T-helper 2 cell (primary cell): ENCODE measurements at places on chromosomes 4 and X.

GRCh38 chrX:99798936-99799335 lies 611.1 kb downstream of the PCDH19 start:
- no peak for DNase-seq

- no peak for DNase-seq
Observed at GRCh38 chrX:3191201-3191600, 149.9 kb downstream of the ARSF start.

DNA sequence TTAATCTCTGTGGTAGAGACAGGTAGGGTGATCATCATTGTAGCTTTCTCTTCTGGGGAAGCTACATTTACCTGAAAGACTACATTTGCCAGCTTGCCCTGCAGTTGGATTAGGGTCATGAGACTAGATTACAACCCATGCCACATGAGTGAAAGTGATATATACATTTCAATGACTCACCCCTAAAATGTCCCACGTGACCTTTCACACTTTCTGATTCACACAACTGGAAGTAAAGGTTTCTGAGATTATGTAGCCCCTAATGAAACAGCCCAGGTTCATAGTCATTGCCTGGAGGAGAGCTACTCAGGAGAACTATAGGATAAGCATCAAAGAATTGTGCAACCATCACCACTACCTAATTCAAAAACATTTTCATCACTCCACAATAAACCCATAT lies 17.8 kb downstream of the PDCL2 start:
- no peak for DNase-seq

GRCh38 chrX:56994375-56995270 lies 718 bp downstream of the SPIN3 start:
- DNase-seq = no peak

DNA sequence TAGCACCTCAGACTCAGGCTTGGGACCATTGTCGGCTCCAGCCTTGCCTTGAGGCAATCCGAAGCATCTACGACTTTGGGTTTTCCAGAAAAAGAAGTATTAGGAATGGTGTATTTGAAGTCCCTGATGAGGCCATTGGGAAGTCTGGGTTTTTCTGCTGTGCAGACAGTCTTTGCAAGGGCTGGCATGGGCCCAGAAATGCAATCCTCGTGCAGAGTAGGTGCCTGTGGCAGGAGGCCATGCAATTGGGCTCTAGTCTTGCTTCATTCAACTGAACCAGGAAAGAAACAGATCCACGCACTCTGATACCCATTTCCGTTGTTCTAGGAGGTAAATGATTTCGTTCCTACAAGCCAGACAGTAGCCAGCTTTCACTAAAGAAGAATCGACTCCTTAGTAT lies 12.4 kb downstream of the ZFP92 start:
- no peak for DNase-seq

GRCh38 chrX:43958529-43958928 lies 14.7 kb downstream of the NDP start:
- DNase-seq = peak; percentile 68

GRCh38 chr4:83569987-83570386 lies 34.1 kb downstream of the GPAT3 start:
- no peak for DNase-seq

DNA sequence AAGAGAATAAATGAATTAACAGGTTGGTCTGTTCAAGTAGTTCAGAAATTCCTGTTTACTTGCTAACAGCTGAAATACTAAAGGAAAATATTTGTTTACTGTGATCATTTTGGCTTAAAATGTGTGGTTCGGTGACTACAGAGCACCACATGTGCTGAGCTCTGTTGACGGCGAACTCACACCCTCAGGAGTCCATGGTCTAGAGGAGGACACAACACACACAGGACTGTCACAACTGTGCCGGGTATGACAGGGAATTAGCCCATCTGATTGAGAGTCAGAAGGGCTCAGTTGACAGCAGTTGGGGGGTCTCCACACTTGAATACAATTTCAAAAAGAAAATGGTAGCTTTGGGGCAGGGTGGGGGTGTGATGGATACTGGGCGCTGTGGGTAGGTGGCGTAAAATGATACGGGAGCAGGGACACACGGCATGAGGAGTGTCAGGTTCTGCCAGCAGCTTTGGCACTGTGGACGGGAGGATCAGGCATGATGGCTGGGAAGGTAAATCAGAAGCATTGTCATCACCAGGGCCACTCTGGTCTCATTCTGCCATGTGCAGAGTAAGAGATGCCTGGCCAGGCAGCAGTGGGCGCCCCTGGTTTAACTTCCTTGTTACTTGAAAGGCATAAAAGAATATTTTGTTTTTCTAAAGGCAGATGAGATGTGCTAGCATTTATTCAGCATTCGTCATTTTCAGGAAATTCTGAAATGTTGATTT lies 33.3 kb downstream of the CLDN22 start:
- no peak for DNase-seq

DNA sequence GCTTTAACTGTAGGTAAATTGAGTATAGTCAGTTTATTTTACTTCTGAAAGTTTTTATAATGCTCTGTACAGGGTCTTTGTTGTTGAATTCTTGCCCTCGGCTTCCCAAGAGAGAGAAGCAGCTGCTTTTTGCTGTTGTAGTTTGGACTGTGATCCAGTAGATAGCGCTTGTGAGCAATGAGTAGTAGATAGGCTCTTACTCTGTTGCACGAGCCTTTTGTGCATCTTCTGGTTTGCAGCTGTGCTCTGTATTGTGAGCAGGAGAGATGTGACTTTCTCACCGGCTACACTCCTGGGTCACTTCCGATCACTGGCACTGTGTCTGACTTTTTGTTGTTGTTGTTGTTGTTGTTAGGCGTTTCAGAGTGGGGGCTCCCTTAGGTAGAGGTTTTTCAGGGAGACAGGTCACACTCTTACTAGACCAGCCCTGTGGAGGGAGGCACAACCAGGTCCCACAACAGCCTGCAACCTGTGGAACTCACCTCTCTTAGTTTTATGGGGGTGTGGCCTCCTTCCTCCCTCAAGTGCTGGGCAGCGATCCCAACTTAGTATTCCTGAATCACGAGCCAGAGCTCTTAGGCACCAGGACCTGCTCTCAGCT lies 822.1 kb upstream of the GALNTL6 start:
- no peak for DNase-seq
